ENCODE measurements at places on chromosomes 4 and X. TPM values are rescaled to one million over a fixed set of nuclear protein-coding genes. Genes with fewer than 3 reads are reported as not detected.

- no peaks in the 10 kb centered on the region for H3K27me3 ChIP-seq
- H3K27ac ChIP-seq: no peak overlapping the region
- no peaks in the 10 kb centered on the region for H3K4me1 ChIP-seq
- no peak for DNase-seq
- no peak overlapping the region for H3K4me3 ChIP-seq
- no peaks in the 10 kb centered on the region for H3K36me3 ChIP-seq
Measured at GRCh38 chrX:66399273-66399672, 235.2 kb downstream of the HEPH start.

DNA sequence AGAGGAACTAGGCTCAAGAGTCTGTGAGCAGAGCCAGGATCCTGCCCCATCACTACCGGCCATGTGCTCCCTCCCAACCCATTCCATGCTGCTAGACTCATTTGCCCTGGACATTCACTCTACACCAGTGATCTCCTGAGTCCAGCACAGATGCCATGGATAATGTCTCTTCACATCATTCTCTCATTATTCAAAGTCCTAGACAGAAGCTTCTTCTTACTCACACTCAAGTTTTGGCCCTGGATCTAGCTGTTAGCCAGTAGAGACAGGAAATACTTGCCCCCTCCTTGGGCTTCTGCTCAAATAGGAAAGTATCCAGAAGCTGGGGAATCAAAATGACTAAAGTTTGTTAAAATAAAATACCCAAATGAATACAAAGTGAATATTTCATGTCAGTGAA lies 266.8 kb upstream of the LDB2 start:
- no peak for DNase-seq
- no peaks in the 10 kb centered on the region for H3K36me3 ChIP-seq
- no peak overlapping the region for H3K27ac ChIP-seq
- no peak overlapping the region for H3K4me3 ChIP-seq

DNA sequence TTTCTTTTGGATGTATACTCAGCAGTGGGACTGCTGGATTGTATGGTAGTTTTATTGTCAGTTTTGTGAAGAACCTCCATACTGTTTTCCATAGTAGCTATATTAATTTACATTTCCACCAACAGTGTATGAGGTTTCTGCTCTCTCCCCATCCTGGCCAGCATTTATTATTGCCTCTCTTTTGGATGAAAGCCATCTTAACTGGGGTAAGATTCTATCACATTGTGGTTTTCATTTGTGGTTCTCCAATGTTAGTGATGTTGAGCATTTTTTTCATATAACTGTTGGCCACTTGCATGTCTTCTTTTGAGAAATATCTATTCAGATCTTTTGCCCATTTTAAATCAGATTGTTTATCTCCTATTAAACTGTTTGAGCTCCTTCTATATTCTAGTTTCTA lies 27.6 kb downstream of the QRFPR start:
- no peaks in the 10 kb centered on the region for H3K4me1 ChIP-seq
- no peak for DNase-seq
- no peak overlapping the region for H3K27ac ChIP-seq
- no peak overlapping the region for H3K4me3 ChIP-seq
- no peaks in the 10 kb centered on the region for H3K36me3 ChIP-seq

Gene CT45A8
- not detected for total RNA-seq

DNA sequence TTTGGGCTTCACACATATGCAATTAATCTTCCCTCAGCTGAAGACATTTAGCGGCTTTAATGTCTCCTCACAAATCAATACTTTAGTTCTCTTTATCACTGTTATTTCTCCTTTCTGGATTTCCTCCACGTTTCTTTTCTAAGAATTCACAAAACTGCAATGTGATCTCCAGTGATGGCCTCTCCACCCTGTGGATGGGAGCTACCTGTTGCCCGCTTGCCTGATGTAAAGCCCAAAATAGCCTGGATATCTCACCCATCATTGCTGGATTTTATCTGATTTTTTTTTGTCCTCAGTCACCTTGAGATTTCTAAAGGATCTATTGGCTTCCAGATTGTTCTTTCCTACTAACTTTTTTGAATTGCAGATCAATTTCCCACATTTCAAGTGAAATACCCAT lies 129.3 kb upstream of the FAM241A start:
- H3K27me3 ChIP-seq: no peaks in the 10 kb centered on the region
- no peak overlapping the region for H3K4me3 ChIP-seq
- H3K27ac ChIP-seq: no peak overlapping the region
- DNase-seq: no peak
- no peaks in the 10 kb centered on the region for H3K36me3 ChIP-seq
